Stimulated activated CD4-positive, alpha-beta T cell treated with anti-CD3 and anti-CD28 coated beads, Interleukin-4, amount 100 ng/mL, for 4 hours (primary cell): ENCODE measurements at places on chromosomes 6 and 20.

DNA sequence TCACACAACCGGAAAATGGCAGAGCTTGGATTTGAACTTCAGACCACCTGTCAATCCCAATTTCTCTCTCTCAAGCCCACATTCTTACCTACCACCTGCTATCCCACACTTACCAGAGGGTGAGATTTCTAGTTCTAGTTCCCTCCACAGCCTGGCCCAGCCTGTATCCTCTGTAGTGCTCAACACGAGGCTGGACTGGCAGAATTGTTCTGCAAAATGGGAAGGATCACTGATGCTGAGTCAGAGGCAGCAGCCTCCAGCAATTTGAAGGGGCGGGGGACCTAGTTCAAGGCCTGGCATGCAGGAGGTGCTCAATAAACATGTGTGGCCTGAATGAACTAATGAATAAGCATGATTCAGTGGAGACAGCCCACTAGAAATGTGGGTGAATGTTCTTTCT lies 53.6 kb upstream of the TTPAL start:
- no peak for DNase-seq

DNA sequence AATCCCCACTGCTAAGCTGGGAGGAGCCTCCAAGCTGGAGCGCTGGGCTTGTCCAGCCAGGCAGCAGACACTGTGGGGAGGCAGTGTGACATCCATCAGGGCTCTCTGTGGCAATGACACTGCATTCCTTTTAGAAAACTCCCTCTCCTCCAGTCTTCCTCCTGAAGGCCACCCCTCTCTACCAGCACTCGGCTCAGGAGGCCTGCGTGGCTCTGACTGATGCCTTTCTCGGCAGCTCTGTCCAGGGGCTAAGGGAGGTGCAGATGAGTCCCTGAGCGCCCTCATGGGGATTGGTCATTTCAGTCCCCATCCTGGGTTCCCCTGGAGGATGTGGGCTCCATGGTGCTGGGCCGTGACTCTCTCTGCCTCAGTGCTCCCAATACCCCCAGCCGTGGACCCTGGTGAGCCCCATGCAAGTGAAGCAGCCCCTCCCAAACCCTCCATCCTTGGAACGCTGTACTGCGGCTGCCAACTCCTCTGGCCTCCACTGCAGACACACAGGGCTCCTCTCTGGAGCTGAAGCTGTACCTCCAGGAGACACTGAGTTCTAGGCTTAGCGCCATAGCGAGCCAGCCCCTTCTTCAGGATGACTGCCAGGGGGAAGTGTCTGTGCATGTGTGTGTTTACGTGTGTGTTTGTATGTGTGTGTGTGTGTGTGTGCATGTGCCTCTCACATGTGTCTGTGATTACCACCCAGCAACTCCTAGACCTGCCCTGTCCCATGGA lies 209.6 kb downstream of the ERMARD start:
- no peak for DNase-seq

DNA sequence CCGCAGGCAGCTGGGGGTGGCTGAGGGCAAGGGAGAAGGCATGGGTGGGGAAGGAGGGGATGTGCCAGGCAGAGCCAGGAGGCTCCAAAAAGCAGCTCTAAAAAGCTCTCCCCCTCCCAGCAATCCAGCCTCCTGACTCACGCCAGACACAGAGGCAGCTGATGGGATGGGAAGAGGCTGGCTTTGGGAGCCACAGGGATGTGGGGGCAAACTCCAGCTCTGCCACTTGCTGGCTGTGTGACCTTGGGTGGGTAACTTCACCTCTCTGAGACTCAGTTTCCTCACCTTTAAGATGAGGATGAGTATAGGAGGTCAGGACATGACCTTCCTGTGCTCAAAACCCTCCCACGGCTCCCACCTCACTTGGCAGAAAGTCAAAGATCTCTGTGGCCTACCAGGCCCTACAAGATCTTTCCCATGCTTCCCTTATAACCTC lies 148.9 kb downstream of the CEBPB start:
- DNase-seq: no peak

GRCh38 chr6:132362442-132363185 lies 38.7 kb downstream of the MOXD1 start:
- DNase-seq: no peak

- no peak for DNase-seq
Measured at GRCh38 chr6:69571234-69571633, 225.6 kb downstream of the LMBRD1 start.

DNA sequence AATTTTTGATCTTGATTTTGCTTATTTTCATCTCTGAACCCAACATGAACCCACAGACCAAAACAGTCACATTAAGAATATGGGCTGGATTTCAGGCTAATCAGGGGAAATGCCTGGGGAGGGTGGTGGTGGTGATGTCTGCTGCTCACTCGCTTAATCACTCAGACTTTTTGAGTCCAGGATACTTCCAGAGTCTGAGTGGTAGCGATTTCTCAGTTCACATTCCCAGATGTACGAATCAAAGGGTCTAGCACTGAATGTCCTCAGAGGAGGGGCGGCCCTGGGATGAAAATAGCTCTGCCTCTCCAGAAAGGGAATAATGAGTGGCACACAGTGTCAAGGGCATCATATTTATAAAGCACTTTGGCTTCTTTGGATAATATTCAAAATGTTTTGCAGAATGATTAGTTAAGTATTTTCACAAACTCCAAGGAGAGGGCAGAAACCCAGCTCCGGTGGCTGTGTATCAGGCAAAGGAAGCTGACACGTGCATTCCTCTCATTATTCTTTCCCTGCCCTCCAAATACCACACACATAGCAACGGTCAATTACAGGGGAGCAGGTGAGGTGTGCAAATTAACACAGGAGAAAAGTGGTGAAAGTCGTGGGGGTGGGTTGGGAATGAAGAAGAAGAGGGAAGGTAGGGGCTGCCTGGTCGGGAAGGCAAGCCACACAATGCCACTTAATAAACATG lies 345.2 kb upstream of the RSPO3 start:
- DNase-seq: no peak

DNA sequence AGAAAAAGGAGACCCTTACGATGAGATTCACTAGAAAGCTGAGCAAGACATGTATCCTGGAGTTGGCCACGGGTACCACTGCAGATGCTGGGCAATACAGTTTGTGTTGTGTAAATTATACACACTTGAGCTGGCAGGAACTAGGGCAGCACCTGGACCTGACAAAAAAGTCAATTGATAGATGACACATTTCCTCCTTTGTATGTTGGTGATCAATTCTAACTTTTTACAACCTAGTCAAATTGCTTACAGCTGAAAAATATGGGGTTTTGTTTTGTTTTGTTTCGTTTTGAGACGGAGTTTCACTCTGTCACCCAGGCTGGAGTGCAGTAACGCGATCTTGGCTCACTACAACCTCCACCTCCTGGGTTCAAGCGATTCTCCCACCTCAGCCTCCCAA lies 108.9 kb downstream of the UST start:
- DNase-seq: no peak

DNA sequence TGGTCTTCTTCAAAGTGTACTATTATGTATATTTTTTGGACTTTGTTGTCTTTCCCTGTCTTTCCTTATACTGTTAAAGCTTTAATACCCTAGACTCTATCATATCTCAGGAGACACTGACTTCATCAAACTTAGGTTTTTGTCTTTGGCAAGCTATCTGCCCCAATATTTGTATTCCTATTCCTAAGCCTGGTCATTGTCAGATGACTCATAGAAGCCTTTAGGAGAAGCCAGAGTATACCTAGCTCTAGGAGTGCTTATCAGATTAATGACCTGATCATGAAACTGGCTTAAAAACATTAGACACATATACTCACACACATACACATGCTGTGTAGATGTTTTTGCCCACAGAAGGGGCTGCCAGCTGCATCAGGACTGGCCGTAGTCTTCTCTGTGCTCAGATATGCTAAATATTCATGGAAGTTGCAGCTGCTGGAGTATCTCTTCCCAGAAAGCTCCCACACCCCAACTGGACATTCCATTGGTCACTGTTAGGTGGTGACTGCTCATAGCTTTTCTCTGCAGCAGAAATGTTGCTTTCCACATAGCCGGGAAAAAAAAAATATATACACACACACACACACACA lies 102.0 kb downstream of the ANKS1A start:
- no peak for DNase-seq

GRCh38 chr6:46490425-46491200 lies 636 bp downstream of the RCAN2 start:
- DNase-seq: no peak

DNA sequence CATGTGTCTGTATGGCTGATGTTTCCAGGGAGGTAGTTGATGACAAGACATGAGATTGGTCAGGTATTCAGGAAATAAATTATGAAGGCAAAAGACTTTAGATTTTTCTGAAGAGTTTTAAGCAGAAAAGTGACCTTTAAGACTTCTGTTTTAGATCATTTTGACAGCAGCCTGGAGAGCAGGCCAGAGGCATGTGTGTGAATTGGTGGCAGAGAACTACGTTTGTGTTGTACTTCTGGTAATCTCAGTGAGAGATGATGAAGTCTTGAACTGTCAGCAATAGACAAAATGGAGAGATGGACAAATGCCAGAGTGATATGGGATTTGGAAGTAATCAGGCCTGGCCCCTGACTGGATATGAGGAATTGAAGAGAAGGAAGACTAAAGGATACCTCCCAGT lies 30.8 kb downstream of the FARS2 start:
- DNase-seq: no peak

- DNase-seq: peak; percentile 15
Measured at GRCh38 chr6:26003102-26003694, 40.6 kb downstream of the TRIM38 start.

DNA sequence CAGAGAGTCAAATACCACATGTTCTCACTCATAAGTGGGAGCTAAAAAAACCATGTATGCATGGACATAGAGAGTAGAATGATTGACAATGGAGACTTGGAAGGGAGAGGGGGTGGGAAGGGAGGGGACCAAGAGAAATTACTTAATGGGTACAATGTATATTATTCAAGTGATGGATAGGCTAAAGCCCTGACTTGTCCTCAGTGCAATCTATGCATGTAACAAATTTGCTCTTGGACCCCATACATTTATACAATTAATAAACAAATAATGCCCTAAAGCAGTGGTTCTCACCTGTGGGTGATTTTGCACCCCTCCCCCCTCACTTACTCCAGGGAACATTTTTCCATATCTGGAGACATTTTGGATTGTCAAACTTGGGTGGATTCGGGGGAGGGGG lies 33.5 kb upstream of the NEDD9 start:
- no peak for DNase-seq

DNA sequence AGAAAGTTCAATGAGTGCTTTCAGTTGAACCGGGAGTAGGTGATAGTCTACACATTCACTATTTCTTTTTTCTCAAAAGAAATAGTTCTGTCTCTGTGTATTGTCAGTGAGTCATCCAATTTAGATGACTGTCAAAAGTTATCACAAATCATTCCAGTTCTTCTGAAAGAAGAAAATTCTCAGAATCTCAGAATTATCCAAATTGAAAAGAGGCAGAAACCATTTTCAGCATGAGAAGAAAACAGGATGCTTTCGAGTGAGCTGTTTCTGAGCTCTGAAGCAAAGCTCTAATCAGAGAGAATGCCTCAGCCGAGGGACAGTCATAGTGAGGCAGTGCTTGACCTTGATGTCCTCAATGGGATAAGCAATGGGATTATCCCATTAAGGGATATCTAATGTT lies 97.9 kb downstream of the HUS1B start:
- DNase-seq: no peak

DNA sequence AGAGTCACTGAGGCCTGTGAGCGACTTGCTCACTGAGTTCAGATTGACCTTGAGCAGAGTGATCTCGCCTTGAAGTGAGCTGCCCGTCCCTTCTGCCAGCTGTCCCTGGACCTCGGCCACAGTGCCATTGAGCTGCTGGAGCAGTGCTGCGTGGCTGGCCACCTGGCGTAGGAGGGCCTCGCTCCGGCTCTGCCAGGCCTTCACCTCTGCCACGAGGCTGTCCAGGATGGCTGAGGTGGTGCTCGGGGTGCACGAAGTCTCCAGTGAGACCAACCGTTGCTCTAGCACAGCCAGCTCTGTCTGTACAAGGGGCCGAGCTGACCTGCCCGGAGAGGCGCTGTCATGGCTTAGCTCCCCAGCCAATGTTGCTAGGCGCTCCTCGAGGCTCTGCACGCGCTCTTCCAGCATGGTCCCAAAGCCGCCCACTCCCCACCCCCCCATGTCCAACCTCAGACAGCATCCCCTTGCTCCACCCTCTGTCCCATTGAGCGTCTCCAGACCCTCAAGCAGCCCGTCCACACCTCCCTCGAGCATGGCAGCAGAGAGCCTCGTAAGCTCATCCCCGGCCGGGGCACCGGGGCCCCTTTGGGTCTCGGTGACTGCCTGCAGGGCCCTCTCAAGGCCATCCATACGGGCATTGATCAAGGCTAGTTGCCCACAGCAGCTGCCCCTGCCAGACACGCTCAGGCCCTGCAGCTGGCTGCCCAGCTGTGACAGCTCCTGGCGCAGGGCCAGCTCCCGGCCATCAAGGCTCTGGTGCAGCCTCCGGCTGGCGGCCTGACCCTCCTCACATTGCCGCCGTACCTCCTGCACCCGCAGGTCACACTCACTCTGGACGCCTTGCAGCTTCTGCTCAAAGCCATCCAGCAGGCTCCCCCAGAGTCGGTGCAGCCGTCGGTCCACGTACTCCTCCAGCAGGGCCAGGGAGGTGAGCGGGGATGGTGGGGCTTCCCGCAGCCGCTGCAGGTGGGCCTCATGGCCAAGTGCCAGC lies 4.6 kb downstream of the EMILIN3 start:
- DNase-seq: no peak

GRCh38 chr20:15564981-15565380 lies 1008.3 kb downstream of the KIF16B start:
- no peak for DNase-seq

DNA sequence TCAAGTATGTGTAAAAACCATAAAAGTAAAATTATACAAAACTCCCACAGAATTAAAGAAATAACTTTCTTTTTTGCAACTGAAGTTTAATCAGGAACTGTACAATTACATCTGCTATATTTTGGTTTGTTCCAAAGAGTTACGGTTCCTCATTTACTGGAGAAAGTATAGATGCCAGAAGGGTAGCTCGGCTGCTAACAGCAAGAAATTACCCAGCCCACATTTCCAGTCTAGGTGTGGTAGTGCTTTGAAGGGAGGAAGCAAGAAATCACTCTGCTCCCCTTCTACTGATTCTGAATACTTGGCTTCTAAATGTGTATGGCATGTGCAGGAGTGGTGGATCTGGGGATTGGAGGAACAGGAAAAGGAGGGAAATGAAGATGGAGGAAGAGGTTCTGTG lies 441.3 kb downstream of the CDC5L start:
- no peak for DNase-seq

GRCh38 chr6:3138341-3138740 lies 19.0 kb downstream of the TUBB2A start:
- no peak for DNase-seq

- DNase-seq: no peak
Measured at GRCh38 chr6:137998461-137999019, 108.7 kb downstream of the PERP start.
